NCI-H69 (cell line): ENCODE measurements at places on chromosomes 16 and 17.
A peak's percentile ranks its signal among the peaks of the same experiment; 100 is the strongest.

DNA sequence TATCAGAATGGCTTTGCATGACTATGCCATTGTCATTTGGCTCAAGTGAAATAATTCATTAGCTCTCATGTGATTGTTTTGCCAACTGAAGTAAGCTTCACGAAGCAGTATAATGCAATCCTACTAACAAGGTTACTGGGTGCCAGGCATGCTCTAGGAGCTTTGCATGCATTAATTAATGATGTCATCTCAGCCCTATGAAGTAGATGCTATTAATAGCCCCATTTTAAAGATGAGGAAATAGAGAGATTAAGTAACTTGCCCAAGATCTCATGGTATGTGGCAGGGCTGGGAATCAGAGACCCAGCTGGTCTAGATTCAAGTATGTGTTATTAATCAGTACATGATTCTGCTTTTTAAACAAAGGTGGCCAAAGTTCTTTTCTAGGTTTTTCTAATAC is 14.1 kb downstream of the KRT39 start:
- DNase-seq: no peak

DNA sequence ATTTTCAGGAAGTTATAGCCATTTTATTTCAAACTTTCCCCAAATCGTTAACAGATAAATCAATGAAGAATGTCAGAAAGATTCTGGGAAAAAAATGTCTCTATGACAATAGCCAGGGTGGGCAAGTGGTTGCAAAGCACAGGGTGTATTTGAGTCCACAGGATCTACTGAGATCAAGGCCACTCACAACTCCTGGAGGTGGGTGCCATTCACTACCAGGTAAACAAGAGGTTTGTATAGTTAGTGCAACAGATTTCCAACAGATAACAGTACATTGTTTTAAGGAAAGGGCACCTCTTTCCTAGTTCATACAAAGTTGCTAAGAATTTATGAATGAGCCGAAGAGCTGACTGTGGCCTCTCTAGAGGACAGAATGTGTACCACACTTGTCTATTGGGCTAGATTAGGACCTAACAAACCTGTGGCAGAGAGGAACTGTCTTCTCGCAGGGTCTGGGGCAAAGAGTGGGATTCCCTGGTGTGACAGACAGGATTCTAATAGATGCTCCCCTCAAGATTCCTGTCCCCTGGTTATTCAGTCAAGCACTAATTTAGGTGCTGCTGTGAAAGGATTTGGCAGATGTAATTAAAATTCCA is 52.0 kb upstream of the ZNF629 start:
- no peak for DNase-seq

GRCh38 chr16:67872631-67873434 is at the start of gene EDC4:
TSS of gene EDC4 (plus strand) at chr16:67873052. CDS start at chr16:67873262, 210 bp downstream.
- peak; percentile 79 for DNase-seq

DNA sequence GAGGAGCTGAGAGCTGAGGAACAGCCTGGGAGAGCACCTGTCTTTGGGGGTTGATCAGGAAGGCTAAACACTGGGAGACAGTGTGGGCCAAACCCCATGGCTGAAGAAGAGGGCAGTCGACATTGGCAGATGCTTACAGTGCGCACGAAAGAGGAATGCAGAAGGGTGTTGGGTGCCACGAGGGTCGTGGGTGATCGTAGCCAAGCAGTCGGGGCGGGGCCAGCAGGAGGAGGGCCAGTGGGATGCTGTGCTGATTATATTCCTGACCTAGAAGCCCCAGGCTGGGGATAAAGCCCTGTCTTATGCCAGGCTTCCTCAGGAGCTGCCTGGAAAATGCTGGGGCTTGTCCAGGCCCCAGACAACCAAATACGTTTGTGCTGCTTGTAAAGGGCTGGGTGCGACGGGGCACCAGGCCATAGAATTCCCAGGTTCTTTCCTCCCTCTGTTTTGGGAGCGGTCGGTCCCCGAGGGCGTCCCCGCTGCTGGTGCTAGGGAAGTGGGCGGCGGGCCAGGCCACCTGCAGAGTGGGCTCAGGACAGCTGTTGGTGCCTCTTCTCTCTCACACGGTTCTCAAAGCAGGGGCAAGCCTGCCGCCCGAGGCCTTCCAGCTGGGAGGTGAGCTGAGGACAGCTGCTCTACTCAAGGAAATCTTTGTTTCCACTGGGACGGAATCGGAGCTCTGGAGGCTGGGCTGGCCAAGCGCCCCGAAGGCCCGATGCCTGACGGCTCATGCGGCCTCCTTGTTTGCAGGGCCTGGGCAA is 10.0 kb downstream of the C1QTNF1 start:
- peak; percentile 95 for DNase-seq
